Pulmonary artery endothelial cell (primary cell): ENCODE measurements at places on chromosomes 11 and 22. TPM values are rescaled to one million over a fixed set of nuclear protein-coding genes. Genes with fewer than 3 reads are reported as not detected.

GRCh38 chr11:25777343-25777742 is 554.6 kb upstream of the ANO3 start:
- DNase-seq: no peak

- no peak for DNase-seq
Measured at GRCh38 chr11:22472306-22472705, 134.1 kb downstream of the SLC17A6 start.

The GAL3ST3 gene
- 0.07 and 0.14 TPM in 2 replicates for total RNA-seq

GRCh38 chr22:39144101-39144767 is 8.2 kb downstream of the CBX7 start:
- DNase-seq: no peak

GRCh38 chr11:71221821-71222220 is 30.6 kb downstream of the SHANK2 start:
- no peak for DNase-seq

GRCh38 chr11:72736452-72737069 is 15.6 kb downstream of the ARAP1 start:
- no peak for DNase-seq

GRCh38 chr22:45516163-45516562 is 13.5 kb downstream of the FBLN1 start:
- DNase-seq: no peak

The RAD9A gene
- 5.0 and 5.3 TPM in 2 replicates for total RNA-seq

The KRTAP5-10 gene
- not detected in 2 replicates for total RNA-seq

The KIRREL3 gene
- total RNA-seq: not detected in 2 replicates

The AIFM3 gene
- 0.07 and 0.56 TPM in 2 replicates for total RNA-seq

- no peak for DNase-seq
Measured at GRCh38 chr22:23681026-23681809, 9.6 kb upstream of the RGL4 start.

DNA sequence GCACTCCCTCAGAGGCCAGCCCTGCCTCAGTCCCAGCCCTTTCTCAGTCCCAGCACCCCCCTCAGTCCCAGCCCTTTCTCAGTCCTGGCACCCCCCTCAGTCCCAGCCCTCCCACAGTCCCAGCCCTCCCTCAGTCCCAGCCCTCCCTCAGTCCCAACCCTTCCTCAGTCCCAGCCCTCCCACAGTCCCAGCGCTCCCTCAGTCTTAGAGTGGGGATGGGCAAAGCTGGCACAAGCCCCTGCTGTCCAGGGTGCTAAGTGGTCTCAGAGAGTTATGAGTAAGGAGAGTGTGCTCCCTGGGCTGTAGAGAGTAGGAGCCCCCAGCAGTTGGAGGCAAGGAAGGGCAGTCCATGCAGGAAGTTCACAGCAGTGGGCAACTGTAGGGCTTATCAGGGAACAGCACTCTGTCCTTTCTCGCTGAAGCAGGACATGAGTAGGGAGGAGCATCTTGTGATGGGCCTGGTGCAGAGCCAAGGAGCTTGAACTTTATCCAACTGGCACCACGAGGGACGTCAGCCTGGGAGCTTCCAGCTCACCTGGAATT is 51.4 kb upstream of the CRYBB3 start:
- peak; percentile 35 for DNase-seq

GRCh38 chr11:65288706-65289536 is 25.7 kb upstream of the CDC42EP2 start:
- no peak for DNase-seq

DNA sequence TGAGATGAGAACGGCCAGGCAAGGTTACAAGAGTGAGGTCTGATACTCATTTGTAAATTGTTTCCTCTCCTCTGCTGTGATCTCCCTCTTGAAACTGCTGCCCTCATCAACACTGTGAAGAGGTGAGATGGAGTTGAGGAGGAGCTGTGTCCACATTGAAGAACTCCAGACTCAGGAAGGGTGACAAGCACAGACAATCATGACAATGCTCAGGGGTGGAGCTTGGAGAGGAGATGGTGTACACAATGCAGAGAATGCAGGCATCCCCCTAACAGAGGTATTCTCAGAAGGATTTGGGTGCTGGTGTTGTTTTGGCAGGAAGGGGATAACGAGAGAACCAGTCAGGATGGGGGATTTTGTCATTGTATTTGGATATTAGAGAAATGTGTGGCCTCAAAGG is 21.5 kb upstream of the MMP7 start:
- no peak for DNase-seq

The F2 gene
- total RNA-seq: 0.14 TPM in 1 of 2 replicates, not detected in the other

- no peak for DNase-seq
Measured at GRCh38 chr11:45384711-45385241, 98.6 kb upstream of the SYT13 start.

The OR10D3 gene
- total RNA-seq: not detected in 2 replicates

The OR52I2 gene
- not detected in 2 replicates for total RNA-seq

The SOX10 gene
- not detected in 2 replicates for total RNA-seq

GRCh38 chr11:47314992-47315391 is 37.5 kb downstream of the MYBPC3 start:
- no peak for DNase-seq

DNA sequence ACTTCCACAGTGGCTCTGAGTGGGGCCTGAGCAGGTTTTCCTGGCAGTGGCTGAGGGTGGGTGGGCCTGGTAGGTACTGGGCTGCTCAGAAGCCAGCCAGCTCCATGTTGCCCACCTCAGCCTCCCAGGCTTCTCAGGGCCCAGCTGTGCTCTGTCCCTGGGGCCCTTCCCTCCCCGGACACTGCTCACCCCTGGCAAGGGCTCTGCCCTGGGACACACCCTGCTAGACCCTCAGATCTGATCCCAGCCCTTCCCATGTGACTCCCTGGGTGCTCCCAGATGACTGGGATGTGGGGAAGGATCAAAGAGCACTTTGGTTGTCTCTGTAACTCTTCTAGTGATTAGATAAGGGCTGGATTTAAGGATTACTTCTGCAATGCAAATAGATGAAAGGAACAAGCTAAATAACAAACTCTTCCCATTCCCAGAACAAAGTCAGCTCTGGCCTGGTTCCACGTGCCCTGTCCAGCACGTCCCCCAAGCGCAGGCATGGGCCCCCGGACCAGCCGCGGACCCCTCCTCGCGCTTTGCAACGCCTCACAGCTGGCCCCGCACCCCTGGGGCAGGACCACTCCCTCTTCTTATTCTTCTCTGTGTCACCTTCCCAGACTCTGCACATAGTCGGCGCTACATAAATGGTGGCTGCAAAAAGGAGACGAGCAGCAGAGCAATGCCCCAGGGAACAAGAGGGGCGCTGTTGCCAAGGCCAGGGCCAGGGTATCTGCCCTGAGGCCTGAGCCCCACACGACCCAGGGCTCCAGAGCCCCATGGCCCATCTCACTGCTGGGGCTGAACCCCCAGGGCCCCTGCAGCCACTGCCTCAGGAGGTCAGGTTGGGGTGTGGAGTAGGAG is 5.7 kb upstream of the KRTAP5-6 start:
- DNase-seq: no peak

DNA sequence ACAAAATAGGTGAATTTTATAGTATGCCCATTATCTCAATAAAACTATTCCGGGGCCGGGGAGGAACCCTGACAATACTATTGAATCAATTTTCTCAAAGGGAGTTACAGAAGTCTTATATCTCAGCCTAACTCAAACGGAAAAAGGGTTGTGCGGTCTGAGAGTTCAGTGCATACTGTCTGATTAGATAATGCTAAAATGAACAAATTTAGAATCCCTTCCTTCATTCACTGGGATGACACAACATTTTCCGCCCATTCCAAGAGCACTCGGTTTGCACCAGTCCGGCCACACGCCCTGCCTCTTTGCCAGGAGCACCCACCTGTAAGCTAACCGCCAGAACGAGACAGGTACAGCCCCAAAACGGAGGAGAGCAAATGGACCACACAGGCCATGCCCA is 50.0 kb upstream of the NFRKB start:
- no peak for DNase-seq

DNA sequence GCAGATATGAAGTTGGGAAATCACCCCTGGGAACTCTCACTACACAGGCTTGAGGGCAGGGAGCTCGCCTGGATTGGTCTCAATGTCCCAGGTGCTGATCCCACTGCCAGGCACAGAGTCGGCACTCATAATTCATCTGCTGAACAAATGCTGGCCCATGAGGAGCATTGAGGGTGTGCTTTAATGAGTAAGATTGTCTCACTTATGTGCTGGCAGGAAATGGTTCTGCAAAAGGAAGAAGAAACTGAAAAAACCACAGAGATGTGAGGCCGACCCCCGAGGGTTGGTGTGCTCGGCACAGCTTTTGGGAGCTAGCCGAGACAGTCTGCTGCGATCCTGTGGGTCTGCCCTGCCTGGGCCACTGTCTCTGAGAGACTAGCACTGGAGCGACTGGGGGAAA is 9.4 kb downstream of the PLAAT2 start:
- no peak for DNase-seq

DNA sequence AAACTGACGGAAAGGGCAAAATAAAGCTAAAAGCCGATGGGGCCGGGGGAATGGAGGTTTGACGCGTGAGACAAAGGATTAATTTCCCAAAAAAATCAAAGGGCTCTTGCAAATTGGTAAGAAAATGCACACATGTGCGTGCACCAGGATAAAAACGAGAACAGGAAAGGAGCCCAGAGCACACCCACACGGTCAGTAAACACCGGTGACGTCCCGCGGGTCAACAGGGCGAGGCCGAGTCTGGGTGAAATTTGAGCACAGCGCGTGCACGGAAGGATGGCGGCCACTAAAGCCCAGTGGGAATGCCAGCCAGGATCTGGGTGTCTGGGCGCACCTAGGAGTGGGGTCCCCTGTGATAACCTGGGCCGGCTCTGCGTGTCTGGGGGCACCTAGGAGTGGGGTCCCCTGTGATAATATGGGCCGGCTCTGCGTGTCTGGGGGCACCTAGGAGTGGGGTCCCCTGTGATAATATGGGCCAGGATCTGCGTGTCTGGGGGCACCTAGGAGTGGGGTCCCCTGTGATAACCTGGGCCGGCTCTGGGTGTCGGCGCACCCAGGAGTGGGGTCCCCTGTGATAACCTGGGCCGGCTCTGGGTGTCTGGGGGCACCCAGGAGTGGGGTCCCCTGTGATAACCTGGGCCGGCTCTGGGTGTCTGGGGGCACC is 44.4 kb downstream of the BRSK2 start:
- DNase-seq: no peak

The DAGLA gene
- 1.3 and 1.5 TPM in 2 replicates for total RNA-seq

The POU2AF3 gene
- total RNA-seq: not detected in 2 replicates

The HBD gene
- not detected in 2 replicates for total RNA-seq

- no peak for DNase-seq
Measured at GRCh38 chr22:39900306-39901227, at the start of gene GRAP2. TSS of gene GRAP2 (plus strand) at chr22:39901084. CDS start at chr22:39947107, 46,023 bp downstream.

The SCARF2 gene
- 9.1 and 15.8 TPM in 2 replicates for total RNA-seq

DNA sequence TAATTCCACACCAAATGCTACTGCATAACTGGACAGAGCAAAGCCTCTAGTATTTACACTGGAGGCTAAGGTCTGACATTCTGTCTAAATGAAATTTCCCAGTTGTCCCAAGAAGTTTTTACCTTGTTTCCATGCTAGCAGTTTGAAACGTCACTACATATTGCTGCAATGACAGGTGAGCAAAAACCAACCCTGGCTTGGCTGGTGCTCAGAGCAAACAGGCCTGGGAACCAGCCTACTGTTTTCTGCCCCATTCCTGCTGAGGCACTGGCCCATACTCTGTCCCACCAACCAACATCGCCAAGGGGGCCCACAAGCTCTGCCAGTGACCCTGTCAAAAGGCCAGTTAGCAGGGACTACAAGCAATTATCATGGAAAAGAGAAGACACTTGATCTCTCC is 131.1 kb downstream of the MPPED2 start:
- DNase-seq: no peak

The DMC1 gene
- 2.2 and 3.1 TPM in 2 replicates for total RNA-seq

- no peak for DNase-seq
Measured at GRCh38 chr22:41544671-41545476, 604 bp upstream of the POLR3H start.

The OR52N5 gene
- total RNA-seq: not detected in 2 replicates

GRCh38 chr11:10584071-10584501 is 15.6 kb upstream of the LYVE1 start:
- peak; percentile 51 for DNase-seq

- DNase-seq: peak; percentile 64
Measured at GRCh38 chr11:69949327-69949726, 128.8 kb upstream of the ANO1 start.

The GRIA4 gene
- 0.21 and 1.5 TPM in 2 replicates for total RNA-seq

The CSRP3 gene
- total RNA-seq: not detected in 2 replicates

- no peak for DNase-seq
Measured at GRCh38 chr22:50641696-50642607, 14.0 kb upstream of the ARSA start.

DNA sequence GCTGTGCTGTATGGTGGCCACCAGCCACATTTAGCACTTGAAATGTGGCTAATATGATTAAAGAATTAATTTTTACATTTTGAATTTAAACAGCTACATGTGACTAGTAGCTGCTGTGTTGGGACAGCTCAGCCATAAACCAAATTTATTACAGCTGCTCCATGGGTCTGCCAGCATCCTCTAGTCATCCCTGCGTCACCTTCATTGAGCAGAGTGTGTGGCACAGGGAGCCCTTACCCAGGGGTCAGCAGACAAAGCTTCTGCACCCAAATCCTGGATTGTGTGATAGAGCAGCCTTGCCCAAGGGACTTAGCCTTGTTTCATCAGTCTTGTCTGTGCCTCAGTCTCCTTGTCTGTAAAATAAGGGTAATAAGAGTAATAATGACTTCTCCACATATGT is 19.4 kb upstream of the ACCSL start:
- DNase-seq: no peak

DNA sequence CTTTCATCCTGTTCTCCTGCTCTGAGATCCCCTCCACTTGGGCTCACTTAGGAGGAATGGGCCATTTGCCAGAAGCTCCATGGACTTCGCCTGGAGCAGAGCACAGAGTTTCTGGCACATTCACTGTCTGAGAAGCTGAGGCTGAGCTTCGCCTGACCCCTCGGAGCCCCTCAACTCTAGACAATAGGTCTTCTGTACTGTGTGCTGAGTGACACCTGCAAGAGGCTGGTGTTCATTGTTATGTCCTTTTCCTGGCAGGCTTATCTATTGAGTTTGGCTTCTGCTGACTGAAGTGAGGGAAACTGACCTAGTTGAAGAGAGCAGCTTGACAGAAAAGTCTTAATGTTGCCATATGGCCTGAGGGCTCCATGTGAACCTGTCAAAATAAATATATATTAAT is 124.3 kb downstream of the EHF start:
- DNase-seq: no peak

- DNase-seq: no peak
Measured at GRCh38 chr22:39800790-39801520, 92.6 kb downstream of the ENTHD1 start.

The KRTAP5-7 gene
- not detected in 2 replicates for total RNA-seq

The C11orf97 gene
- total RNA-seq: not detected in 2 replicates

The VSIG10L2 gene
- total RNA-seq: not detected in 2 replicates
